ENCODE measurements at places on chromosomes 16 and 17.

DNA sequence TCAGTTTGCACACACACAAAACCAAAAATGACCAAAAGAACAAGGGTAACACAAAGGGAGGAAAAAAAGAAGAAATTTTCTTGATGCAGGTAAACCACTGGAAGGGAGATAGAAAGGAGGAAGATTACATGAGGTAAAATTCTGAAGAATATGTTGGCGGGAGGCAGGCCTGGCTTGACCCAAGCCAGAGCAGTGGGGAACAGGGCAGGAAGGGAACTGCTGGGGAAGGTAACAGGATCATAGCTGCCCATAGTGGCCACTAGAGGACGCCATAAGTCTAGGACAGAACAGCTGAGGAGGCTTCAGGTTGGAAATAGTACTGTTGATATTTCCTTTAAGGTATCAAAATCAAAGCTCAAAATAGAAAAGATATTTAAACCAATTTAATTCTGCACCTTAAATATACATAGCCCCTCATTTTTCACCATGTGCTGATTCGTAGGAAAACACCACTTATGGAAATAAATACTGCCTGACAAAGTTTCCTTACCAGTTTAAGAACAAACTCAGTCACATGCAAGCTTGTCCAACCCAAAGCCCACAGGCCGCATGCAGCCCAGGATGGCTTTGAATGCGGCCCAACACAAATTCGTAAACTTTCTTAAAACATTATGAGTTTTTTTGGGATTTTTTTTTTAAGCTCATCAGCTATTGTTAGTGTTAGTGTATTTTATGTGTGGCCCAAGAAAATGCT lies 15.5 kb downstream of the VPS35 start:
- peak; percentile 82 for DNase-seq

DNA sequence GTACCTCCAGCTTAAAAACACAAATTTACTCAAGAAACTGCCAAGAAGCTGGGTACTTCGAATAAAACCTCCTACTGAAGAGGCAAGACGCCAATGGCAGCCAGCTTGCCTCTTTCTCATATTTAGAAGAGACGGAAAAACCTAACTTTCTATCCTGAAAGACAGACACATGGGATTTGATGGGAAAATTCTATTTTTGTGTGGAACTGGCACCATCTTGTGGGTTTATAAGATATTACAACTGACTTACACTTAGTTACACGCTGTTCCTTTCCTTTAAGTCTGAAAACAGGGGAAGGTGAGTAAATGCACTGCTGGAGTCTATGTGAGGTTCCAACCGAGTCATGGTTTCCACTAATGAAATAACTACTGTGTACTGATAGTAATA lies 10.3 kb downstream of the ZNF18 start:
- no peak for DNase-seq

GRCh38 chr17:20987511-20987910 lies 55.3 kb downstream of the USP22 start:
- DNase-seq = peak; percentile 38

- no peak for DNase-seq
Observed at GRCh38 chr17:7122381-7122780, 7.8 kb upstream of the ASGR2 start.

GRCh38 chr16:918741-919657 lies 51.8 kb downstream of the LMF1 start:
- DNase-seq = no peak

GRCh38 chr17:39209317-39210092 lies 9.4 kb downstream of the RPL19 start:
- DNase-seq = peak; percentile 86

Measured in endodermal cell (in vitro differentiated cells).